ENCODE measurements at places on chromosomes 6 and 20. TPM values are rescaled to one million over a fixed set of nuclear protein-coding genes. Genes with fewer than 3 reads are reported as not detected.

Gene CUL9
- total RNA-seq, result 70.8 TPM

DNA sequence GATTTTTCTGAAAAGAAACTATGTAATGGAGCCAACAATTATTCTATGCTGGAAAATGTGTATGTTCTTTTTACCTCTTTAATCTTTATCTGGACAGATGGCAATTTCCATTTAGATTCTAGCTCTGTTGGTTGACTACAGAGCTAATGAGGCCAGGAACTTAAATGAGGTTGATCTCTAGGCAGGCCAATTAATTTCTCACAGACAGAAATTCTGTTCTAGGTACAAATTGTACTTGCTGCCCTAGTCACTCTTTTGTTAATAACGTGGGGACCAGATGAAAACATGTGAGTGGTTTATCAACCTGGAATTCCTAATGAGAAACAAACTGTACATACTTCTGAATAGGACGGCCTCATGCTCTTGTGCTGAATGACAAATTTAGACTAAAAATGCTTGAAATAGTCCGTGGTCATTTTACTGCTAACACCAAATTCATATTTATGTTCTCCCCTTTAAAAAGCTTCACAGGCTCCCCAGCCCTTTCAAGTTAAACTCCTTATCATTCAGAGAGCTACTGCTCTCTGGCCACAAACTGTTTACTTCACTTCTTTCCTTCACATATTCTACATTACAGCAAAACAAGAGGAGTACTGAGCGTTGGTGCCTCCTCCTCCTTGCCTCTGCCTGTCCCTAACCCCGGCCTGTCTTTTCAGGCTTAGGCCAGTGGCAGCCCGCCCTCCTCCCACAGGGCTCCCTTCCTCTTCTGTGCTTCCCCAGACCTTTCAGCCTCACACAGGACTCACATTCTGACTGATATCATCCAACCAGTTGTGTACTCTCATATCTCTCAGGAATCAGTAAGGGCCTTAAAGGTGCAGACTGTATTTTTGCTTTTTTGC, 41.4 kb downstream of the DTNBP1 start:
- no peak overlapping the region for H3K4me3 ChIP-seq
- peaks cover 34% of the 10 kb centered on the region for H3K36me3 ChIP-seq
- no peaks in the 10 kb centered on the region for H3K27me3 ChIP-seq

DNA sequence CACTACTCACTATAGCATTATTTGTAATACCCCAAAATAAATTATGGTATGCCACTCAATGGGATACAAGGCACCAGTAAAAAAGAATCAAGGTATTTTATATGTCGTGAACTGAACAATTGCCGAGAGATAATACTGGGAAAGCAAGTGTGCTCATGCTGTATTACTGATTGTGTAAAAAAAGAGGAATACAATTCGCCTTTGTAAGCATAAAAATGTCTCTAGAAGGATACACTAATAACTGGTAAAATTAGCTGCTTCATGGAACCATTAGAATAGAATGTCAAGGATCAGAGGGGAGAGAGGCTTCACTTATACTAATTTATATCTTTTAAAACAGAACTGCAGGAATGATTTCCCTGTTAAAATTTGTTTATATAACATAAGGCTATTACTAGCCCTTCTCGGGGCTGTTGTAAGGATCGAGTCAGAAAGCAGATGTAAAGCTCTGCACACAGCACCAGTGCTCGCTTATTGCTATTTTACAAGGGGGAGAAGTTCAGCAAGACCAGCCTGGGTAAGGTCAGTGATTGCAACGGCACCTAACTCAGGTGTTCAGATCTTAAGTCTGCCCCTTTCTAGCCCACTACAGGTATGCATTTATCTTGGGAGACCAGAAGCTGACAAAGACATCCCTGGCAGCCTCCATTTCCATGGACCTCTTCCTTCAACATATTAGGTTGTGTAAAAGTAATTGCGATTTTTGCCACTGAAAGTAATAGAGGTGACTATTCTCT, 61.6 kb downstream of the MYH7B start:
- no peak for DNase-seq
- peaks cover 87% of the 10 kb centered on the region for H3K36me3 ChIP-seq
- peaks cover 20% of the 10 kb centered on the region for H3K4me1 ChIP-seq

GRCh38 chr6:144757299-144757698, 472.2 kb downstream of the UTRN start:
- H3K27me3 ChIP-seq, result no peaks in the 10 kb centered on the region
- peaks cover 19% of the 10 kb centered on the region for H3K4me1 ChIP-seq
- H3K4me3 ChIP-seq, result no peak overlapping the region
- no peak overlapping the region for H3K27ac ChIP-seq
- no peak for DNase-seq
- H3K36me3 ChIP-seq, result peaks cover 57% of the 10 kb centered on the region

GRCh38 chr6:3665608-3666007, 85.9 kb downstream of the PXDC1 start:
- H3K36me3 ChIP-seq, result no peaks in the 10 kb centered on the region
- H3K4me1 ChIP-seq, result no peaks in the 10 kb centered on the region
- H3K4me3 ChIP-seq, result no peak overlapping the region
- H3K27me3 ChIP-seq, result peaks cover 17% of the 10 kb centered on the region
- no peak overlapping the region for H3K27ac ChIP-seq

Gene SIRPA
- 10.2 TPM for total RNA-seq

DNA sequence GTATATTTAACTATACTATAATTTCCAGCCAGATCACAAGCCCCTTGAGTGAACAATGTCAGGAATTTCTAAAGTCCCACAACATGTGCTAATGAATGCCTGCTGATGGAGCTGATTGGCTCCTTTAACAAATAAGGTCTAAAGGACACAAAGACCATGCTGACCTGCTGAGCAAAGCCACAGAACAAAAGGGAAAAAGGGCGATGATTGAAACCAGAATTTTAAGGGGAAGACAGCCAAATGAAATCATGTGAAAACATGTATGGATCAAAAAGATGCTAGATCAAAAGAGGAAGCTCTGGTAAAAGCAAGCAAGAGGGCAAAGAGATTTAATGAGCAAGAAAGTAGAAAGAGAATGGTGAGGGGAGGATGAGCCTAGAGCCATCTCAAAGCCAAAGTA, 105.6 kb downstream of the DCDC2 start:
- peaks cover 3% of the 10 kb centered on the region for H3K27me3 ChIP-seq
- no peak overlapping the region for H3K4me3 ChIP-seq
- H3K36me3 ChIP-seq, result no peaks in the 10 kb centered on the region
- DNase-seq, result no peak

GRCh38 chr6:30882759-30883684, 1.3 kb upstream of the DDR1 start:
- no peaks in the 10 kb centered on the region for H3K36me3 ChIP-seq
- DNase-seq, result peak; percentile 29

GRCh38 chr6:135021310-135022049, 33.1 kb downstream of the HBS1L start:
- peaks cover 21% of the 10 kb centered on the region for H3K36me3 ChIP-seq
- no peaks in the 10 kb centered on the region for H3K4me1 ChIP-seq
- H3K27me3 ChIP-seq, result no peaks in the 10 kb centered on the region
- no peak for DNase-seq

DNA sequence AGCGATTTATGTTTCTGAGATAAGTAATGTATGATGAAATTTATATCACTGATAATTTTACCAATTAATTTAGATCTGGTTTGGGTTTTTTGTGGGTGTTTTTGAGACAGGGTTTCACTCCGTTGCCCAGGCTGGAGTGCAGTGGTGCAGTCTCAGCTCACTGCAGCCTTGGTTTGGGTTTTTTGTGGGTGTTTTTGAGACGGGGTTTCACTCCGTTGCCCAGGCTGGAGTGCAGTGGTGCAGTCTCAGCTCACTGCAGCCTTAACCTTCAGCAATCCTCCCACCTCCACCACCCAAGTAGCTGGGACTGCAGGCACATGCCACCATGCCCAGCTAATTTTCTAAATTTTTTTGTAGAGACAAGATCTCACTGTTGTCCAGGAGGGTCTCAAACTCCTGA, 13.0 kb downstream of the MRS2 start:
- no peak for DNase-seq
- H3K27me3 ChIP-seq, result no peaks in the 10 kb centered on the region
- peak overlapping the region; percentile 30 for H3K27ac ChIP-seq
- H3K36me3 ChIP-seq, result peaks cover 68% of the 10 kb centered on the region
- H3K4me3 ChIP-seq, result no peak overlapping the region

GRCh38 chr6:167151648-167152047, 6.1 kb downstream of the GPR31 start:
- H3K27ac ChIP-seq, result peak overlapping the region; percentile 88
- H3K4me1 ChIP-seq, result peaks cover 46% of the 10 kb centered on the region
- DNase-seq, result no peak
- H3K4me3 ChIP-seq, result peak overlapping the region; percentile 61
- no peaks in the 10 kb centered on the region for H3K36me3 ChIP-seq
- no peaks in the 10 kb centered on the region for H3K27me3 ChIP-seq

GRCh38 chr20:51563486-51564332, 21.2 kb upstream of the NFATC2 start:
- H3K4me3 ChIP-seq, result peak overlapping the region; percentile 7
- DNase-seq, result no peak
- H3K27ac ChIP-seq, result peak overlapping the region; percentile 12
- H3K27me3 ChIP-seq, result peaks cover 61% of the 10 kb centered on the region
- peaks cover 26% of the 10 kb centered on the region for H3K4me1 ChIP-seq

- H3K4me1 ChIP-seq, result no peaks in the 10 kb centered on the region
- H3K27me3 ChIP-seq, result no peaks in the 10 kb centered on the region
- no peak for DNase-seq
- H3K4me3 ChIP-seq, result no peak overlapping the region
- no peak overlapping the region for H3K27ac ChIP-seq
Measured at GRCh38 chr6:18141805-18142590, 12.9 kb downstream of the TPMT start.

Gene VGLL2
- not detected for total RNA-seq

DNA sequence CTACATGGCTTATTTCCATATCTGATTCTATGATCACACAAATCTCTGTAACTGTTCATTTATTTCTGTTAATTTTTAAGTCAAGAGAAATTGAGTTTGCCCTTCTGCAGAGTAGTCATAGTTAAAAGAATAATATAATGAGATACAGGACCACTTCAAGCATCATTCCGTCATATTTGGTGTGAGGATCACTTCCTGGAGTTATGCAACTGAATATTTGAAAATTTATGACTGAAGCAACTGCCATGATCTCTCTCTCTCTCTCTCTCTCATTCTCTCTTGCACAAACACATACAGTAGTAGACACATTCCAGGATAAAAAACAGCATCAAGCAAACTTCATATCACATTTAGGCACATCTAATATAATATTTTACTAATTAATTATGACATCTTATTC, 116.4 kb downstream of the COL9A1 start:
- no peaks in the 10 kb centered on the region for H3K27me3 ChIP-seq
- no peak overlapping the region for H3K4me3 ChIP-seq
- peaks cover 42% of the 10 kb centered on the region for H3K36me3 ChIP-seq
- no peak for DNase-seq
- H3K4me1 ChIP-seq, result no peaks in the 10 kb centered on the region

DNA sequence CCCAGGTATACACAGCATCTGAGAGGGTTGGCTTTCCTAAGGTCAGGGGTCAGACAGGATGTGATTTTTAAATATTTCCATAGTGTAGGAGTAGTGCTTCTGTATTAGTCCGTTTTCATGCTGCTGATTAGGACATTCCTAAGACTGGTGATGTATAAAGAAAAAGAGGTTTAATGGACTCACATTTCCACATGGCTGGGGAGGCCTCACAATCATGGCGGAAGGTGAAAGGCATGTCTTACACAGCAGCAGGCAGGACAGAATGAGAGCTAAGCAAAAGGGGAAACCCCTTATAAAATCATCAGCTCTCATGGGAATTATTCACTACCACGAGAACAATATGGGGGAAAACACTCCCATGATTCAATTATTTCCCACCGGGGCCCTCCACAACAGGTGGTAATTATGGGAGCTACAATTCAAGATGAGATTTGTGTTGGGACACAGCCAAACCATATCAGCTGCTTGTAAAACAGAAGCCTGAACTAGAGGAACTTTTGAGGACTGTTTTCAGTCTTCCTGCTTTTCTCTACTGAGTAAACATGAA, 91.0 kb upstream of the MEI4 start:
- H3K27me3 ChIP-seq, result no peaks in the 10 kb centered on the region
- H3K4me1 ChIP-seq, result no peaks in the 10 kb centered on the region
- no peaks in the 10 kb centered on the region for H3K36me3 ChIP-seq
- H3K27ac ChIP-seq, result no peak overlapping the region
- no peak for DNase-seq
- H3K4me3 ChIP-seq, result no peak overlapping the region

Gene CAP2
- not detected for total RNA-seq

GRCh38 chr6:72832271-72832670, 210.4 kb downstream of the KCNQ5 start:
- H3K27me3 ChIP-seq, result no peaks in the 10 kb centered on the region
- H3K27ac ChIP-seq, result no peak overlapping the region
- H3K36me3 ChIP-seq, result peaks cover 6% of the 10 kb centered on the region
- DNase-seq, result no peak
- H3K4me1 ChIP-seq, result peaks cover 7% of the 10 kb centered on the region

- no peaks in the 10 kb centered on the region for H3K36me3 ChIP-seq
- H3K4me1 ChIP-seq, result peaks cover 11% of the 10 kb centered on the region
- no peak for DNase-seq
- H3K4me3 ChIP-seq, result no peak overlapping the region
- peaks cover 4% of the 10 kb centered on the region for H3K27me3 ChIP-seq
Measured at GRCh38 chr20:23248461-23248882, 102.1 kb upstream of the NXT1 start.

Gene SYCP2L
- total RNA-seq, result 0.17 TPM

DNA sequence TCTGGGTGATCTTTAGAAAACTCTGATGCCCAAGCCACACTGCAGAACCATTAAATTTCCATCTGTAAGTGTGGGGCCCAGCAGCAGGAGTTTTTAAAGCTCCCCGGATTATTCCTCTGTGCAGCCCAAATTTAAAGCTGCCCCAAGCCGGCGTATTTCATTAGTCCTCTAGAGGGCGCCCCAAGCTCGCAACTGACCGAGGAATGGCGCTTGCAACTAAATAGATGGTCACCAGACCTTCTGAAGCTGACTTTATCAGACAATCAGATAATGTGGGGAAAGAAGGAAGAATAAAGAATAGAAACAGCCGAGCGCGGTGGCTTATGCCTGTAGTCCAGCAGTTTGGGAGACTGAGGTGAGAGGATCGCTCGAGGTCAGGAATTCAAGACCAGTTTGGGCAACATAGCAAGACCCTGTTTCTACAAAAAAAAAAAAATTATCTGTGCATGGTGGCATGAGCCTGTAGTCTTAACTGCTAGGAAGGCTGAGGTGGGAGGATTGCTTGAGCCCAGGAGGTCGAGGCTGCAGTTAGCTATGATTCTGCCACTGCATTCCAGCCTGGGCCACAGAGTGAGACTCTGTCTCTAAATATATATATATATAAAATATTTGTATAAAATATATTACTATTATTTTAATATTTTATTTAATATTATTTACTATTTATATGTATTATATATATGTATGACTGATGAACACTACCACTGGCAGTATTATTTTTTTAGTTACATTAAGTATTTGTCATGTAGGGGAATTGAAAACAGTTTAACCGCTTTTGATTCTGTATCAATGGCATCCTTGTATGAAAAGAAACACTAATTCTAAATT, 56.0 kb downstream of the OTOR start:
- H3K36me3 ChIP-seq, result no peaks in the 10 kb centered on the region
- H3K27me3 ChIP-seq, result peaks cover 27% of the 10 kb centered on the region
- DNase-seq, result peak; percentile 24
- H3K4me1 ChIP-seq, result no peaks in the 10 kb centered on the region

Gene SYNDIG1
- not detected for total RNA-seq

Gene TSBP1
- total RNA-seq, result not detected

- peak overlapping the region; percentile 87 for H3K27ac ChIP-seq
- H3K4me3 ChIP-seq, result peak overlapping the region; percentile 46
- H3K27me3 ChIP-seq, result no peaks in the 10 kb centered on the region
- peak; percentile 20 for DNase-seq
- peaks cover 97% of the 10 kb centered on the region for H3K36me3 ChIP-seq
- H3K4me1 ChIP-seq, result peaks cover 70% of the 10 kb centered on the region
Measured at GRCh38 chr20:50569864-50570836, 60.0 kb downstream of the PTPN1 start.

GRCh38 chr20:35662551-35662950, 2.1 kb downstream of the CPNE1 start:
- H3K4me3 ChIP-seq, result peak overlapping the region; percentile 94
- no peaks in the 10 kb centered on the region for H3K27me3 ChIP-seq
- H3K4me1 ChIP-seq, result peaks cover 65% of the 10 kb centered on the region
- H3K36me3 ChIP-seq, result peaks cover 22% of the 10 kb centered on the region

Gene FBXL4
- 10.8 TPM for total RNA-seq

All from activated B cell treated with CpG ODN at 0.5 μM for 24 hours (primary cell).